ENCODE measurements at places on chromosomes 1 and 21. TPM values are rescaled to one million over a fixed set of nuclear protein-coding genes. Genes with fewer than 3 reads are reported as not detected.
A peak's percentile ranks its signal among the peaks of the same experiment; 100 is the strongest.

PCBP3 gene
- total RNA-seq, result 12.2 TPM

KRTAP7-1 gene
- not detected for total RNA-seq

WNT2B gene
- 0.12 TPM for total RNA-seq

DPT gene
- not detected for total RNA-seq

CD1D gene
- not detected for total RNA-seq

SELL gene
- total RNA-seq, result 262 TPM

DNA sequence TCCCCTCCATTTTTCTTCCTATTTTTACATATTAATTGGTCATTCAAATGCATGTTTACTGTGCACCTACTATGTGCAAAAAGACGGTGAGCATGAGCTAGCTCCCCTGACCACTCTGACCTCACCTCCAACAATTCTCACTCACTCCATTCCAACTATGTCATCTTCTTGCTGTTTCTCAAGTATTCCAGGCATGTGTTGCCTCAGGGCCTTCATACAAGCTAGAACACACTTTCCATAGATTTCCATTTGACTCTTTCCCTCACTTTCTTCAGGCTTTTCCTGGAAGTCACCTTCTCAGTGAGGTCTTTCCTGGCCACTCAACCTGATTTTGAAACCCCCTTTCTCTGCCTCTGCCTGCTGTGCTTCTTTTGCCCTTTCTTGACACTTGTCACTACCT is 32.6 kb downstream of the CHIA start:
- no peaks in the 10 kb centered on the region for H3K27me3 ChIP-seq
- no peak overlapping the region for H3K27ac ChIP-seq
- H3K4me3 ChIP-seq, result no peak overlapping the region
- no peak for DNase-seq

- peaks cover 11% of the 10 kb centered on the region for H3K27me3 ChIP-seq
- no peak overlapping the region for H3K4me3 ChIP-seq
- peaks cover 4% of the 10 kb centered on the region for H3K4me1 ChIP-seq
- H3K27ac ChIP-seq, result no peak overlapping the region
- H3K36me3 ChIP-seq, result no peaks in the 10 kb centered on the region
- no peak for DNase-seq
Measured at GRCh38 chr1:1024771-1025699, 5.1 kb downstream of the AGRN start.

GRCh38 chr1:117653732-117654492 is 48.1 kb downstream of the TENT5C start:
- peak; percentile 58 for DNase-seq
- no peaks in the 10 kb centered on the region for H3K36me3 ChIP-seq
- H3K4me1 ChIP-seq, result peaks cover 77% of the 10 kb centered on the region
- peak overlapping the region; percentile 77 for H3K27ac ChIP-seq
- peak overlapping the region; percentile 11 for H3K4me3 ChIP-seq

- H3K36me3 ChIP-seq, result peaks cover 24% of the 10 kb centered on the region
- peaks cover 54% of the 10 kb centered on the region for H3K4me1 ChIP-seq
- H3K27ac ChIP-seq, result peak overlapping the region; percentile 92
- H3K27me3 ChIP-seq, result no peaks in the 10 kb centered on the region
- H3K4me3 ChIP-seq, result peak overlapping the region; percentile 95
Measured at GRCh38 chr1:111139324-111139955, 453 bp downstream of the DRAM2 start.

GRCh38 chr1:87743256-87743655 is 414.6 kb downstream of the LMO4 start:
- no peak overlapping the region for H3K4me3 ChIP-seq
- H3K36me3 ChIP-seq, result no peaks in the 10 kb centered on the region
- H3K27ac ChIP-seq, result no peak overlapping the region

- no peak for DNase-seq
- no peaks in the 10 kb centered on the region for H3K27me3 ChIP-seq
- peaks cover 32% of the 10 kb centered on the region for H3K36me3 ChIP-seq
Measured at GRCh38 chr1:41529621-41530395, 45.3 kb upstream of the EDN2 start.

GRCh38 chr1:9294405-9294773 is 1.7 kb downstream of the SPSB1 start:
- H3K27ac ChIP-seq, result peak overlapping the region; percentile 30
- no peaks in the 10 kb centered on the region for H3K36me3 ChIP-seq
- peak; percentile 68 for DNase-seq
- H3K27me3 ChIP-seq, result no peaks in the 10 kb centered on the region
- no peak overlapping the region for H3K4me3 ChIP-seq

DNA sequence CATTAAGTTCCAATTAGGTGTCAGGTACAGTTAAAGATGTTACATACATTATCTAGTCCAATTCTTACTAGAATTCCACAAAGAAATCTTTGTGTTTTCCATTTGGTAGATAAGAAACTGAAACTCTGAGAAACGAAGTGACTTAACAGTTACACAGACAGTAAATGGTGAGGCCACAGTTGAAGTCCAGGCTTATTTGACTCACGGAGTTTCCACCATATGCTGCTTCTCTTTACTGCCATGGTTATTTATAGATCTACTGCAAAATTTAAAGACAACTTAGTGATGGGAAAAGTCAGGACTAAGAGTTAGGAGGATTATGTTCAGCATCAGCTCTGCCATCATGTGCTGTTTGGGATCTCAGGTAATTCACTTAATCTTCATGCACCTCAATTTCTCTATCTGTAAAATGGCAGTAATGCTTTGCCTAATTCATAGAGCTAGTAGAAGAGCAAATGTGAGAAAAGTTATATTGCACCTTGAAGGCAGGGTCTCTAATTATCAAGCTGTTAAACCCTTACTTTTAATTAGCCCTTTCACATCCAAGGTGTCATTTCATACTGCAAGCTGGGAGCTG is 26.2 kb upstream of the SAMSN1 start:
- peak; percentile 17 for DNase-seq
- no peak overlapping the region for H3K27ac ChIP-seq
- H3K27me3 ChIP-seq, result no peaks in the 10 kb centered on the region
- H3K4me1 ChIP-seq, result peaks cover 14% of the 10 kb centered on the region
- H3K36me3 ChIP-seq, result no peaks in the 10 kb centered on the region

DNA sequence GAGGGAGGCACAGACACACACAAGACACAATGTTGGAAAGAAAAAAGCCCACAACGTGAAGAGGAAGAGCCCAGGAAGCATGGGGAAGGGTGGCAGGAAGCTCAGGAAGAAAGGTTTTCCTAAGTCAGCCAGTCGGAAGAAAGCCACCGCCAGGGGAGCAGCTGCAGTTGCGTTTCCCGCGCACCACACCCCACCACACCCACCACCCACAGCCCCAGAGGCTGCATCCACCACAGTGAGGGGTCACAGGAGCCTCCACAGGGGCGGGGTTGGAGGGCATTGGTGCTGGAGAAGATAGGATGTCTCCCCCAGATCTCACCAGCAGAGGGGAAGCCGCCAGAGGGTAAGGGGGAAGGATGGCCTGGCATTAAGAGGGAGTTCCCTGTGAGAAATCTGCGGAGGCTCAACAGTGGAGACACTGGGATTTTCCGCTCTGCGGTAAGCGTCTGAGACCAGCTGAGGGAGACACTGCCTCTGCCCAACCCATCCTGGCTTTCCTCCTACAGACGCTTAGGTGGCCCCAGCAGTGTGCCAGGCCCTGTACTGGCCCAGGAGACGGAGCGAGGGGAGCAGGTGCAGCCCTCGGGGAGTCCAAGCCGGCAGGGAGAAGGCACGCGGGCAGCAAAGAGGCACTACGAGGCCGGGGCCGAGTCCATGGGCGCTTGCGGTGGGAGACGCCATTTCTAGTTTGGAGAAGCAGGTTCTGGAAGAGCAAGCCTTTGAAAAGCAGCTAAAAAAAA is 19.8 kb downstream of the PGLYRP3 start:
- H3K27ac ChIP-seq, result no peak overlapping the region
- H3K36me3 ChIP-seq, result no peaks in the 10 kb centered on the region
- no peak overlapping the region for H3K4me3 ChIP-seq
- H3K27me3 ChIP-seq, result peaks cover 3% of the 10 kb centered on the region
- H3K4me1 ChIP-seq, result peaks cover 30% of the 10 kb centered on the region

GRCh38 chr1:33388805-33389771 is 41.8 kb downstream of the PHC2 start:
- no peaks in the 10 kb centered on the region for H3K36me3 ChIP-seq
- H3K27ac ChIP-seq, result no peak overlapping the region
- no peaks in the 10 kb centered on the region for H3K4me1 ChIP-seq
- H3K27me3 ChIP-seq, result peaks cover 1% of the 10 kb centered on the region

DNA sequence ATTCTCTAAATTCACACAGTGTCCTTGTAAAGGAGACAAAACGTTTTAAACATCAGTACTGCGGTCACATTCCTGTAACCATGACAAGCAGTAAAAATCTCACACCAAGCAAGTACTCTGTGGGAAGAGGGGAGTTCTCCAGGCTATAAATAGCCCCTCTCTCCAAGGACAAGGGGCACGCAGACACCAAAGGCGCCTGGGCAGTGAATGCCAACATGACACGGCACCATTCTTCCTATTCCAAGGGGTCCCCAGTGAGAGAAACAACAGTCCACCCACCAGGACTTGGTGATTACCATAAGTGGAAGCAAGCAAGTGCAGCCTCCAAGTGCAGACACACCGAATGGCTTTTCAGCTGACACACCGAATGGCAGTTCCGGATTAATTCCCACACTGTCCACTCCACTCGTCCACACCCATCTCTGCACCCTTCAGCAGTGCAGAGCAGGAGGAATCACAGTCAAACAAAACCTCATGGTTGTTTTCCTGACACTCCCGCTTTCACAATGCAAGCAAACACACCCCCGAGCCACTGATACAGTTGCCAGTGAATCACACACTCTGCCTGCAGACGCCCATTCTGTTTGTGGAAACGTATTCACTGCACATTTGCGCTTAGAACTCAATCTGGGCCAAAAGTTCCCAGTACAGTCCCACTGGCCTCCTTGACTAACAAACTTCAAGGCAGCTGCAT is 1.8 kb downstream of the PTTG1IP start:
- H3K27ac ChIP-seq, result peak overlapping the region; percentile 72
- peak overlapping the region; percentile 92 for H3K4me3 ChIP-seq
- peaks cover 13% of the 10 kb centered on the region for H3K36me3 ChIP-seq

DNA sequence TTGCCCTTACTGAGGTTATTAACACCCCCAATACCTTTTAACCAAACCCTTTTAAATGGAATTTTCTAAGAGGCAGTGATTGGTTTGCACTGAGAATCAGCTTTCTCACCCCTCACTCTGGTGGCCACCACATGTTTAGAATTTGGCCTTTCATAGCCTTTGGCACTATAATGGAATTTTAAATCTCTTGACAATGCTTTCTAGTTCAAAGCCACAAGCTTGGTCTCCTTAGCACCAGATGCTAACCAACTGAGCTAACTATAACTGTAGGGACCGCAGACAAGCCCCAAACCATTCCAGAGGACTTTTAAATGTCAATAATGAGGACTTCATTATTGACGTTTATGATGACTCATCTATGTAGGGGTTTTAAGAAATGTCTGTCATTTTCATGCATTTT is 238.7 kb upstream of the SNX7 start:
- H3K4me1 ChIP-seq, result no peaks in the 10 kb centered on the region
- no peak overlapping the region for H3K4me3 ChIP-seq
- DNase-seq, result no peak
- H3K27ac ChIP-seq, result no peak overlapping the region

Measured in activated CD4-positive, alpha-beta T cell treated with anti-CD3 and anti-CD28 coated beads for 36 hours (primary cell).